ENCODE measurements at places on chromosomes 4 and X.

- DNase-seq = no peak
Measured at GRCh38 chrX:35251226-35251625, 308.6 kb downstream of the FAM47B start.

DNA sequence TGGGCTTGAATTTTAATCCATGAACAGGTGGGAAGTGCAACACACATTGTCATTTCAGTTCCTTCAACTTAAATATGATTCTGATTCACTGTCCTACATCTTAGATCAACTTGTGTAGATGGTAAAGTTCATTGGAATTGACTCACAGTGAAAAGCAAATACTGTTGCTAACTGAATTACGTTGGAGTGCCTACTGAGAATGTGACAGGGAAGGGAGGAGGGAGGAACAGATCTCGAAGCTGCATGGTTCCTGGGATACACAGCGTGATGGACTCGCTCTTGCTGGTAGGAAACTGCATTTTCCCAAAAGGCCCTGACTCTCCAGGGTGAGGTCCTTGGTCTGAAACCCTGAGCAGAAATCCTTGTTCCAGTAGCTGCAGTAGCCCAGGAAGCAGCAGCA lies 284.2 kb downstream of the USP46 start:
- no peak for DNase-seq

DNA sequence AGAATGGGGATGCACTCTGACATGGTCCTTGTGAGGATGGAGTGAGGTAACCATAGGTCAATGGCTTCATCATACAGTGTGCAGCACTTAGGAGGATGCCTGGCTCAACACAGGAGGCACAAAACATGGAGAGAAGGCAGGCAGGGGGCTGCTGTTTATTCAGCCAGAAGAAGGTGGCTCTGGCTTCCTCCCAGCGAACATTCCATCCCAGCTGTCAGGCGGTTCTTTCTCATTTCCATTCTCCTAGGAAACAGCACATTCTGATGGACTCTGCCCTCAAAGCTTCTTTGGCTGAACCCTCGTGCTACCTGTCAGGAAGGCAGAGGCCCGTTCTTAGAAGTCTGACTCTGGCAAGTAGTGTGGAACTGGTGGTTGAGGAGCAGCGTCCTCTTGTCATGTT lies 18.6 kb downstream of the STK32B start:
- DNase-seq = no peak

- DNase-seq = no peak
Measured at GRCh38 chr4:102687373-102687981, 73.3 kb downstream of the MANBA start.

- DNase-seq = no peak
Measured at GRCh38 chrX:130885996-130886395, 17.0 kb downstream of the ENOX2 start.

GRCh38 chr4:114028071-114028470 lies 48.6 kb upstream of the ARSJ start:
- DNase-seq = no peak

- no peak for DNase-seq
Measured at GRCh38 chrX:21479695-21480270, 105.6 kb downstream of the CNKSR2 start.

DNA sequence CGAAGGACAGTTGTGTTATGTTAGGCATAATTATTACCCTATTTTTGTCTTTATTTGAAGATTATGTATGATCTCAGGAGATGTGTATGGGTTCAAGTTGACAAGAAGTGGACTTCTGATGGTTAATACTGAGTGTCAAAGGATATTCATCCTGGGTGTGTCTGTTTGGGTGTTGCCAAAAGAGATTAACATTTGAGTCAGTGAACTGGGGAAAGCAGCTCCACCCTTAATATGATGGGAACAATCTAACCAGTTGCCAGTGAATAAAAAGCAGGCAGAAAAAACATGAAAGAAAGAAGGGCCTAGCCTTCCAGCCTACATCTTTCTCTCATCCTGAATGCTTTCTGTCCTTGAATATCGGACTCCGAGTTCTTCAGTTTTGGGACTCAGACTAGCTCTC lies 332.6 kb downstream of the DTHD1 start:
- no peak for DNase-seq

DNA sequence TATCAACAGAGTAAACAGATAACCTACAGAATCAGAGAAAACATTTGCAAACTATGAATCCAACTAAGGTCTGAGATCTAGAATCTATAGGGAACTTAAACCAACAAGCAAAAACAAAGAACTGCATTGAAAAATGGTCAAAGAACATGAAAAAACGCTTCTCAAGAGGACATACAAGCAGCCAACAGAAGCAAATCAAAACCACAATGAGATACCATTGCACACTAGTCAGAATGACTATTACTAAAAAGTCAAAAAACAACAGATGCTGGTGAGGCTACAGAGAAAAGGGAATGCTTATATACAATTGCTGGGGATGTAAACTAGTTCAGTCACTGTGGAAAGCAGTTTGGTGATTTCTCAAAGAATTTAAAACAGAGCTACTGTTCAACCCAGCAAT lies 255.7 kb downstream of the TMEM47 start:
- no peak for DNase-seq

DNA sequence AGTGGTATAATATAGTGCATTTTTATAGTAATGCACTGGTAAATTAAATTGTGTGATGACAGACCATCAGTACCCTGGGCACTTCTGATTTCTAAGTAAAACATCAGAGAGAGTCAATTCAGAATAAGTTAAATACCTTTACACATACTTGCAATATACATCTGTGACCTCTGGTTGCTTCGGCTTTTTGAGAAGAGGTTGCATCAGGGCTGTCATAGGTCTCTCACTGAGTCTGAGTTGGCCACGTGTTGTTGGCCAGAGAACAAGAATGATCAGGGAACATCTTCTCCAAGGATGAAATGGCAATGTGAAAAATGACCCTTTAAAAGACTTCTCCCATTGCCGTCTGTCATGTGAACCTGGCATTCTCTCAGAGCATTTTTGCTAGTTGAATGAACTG lies 36.9 kb upstream of the PUDP start:
- DNase-seq = no peak

DNA sequence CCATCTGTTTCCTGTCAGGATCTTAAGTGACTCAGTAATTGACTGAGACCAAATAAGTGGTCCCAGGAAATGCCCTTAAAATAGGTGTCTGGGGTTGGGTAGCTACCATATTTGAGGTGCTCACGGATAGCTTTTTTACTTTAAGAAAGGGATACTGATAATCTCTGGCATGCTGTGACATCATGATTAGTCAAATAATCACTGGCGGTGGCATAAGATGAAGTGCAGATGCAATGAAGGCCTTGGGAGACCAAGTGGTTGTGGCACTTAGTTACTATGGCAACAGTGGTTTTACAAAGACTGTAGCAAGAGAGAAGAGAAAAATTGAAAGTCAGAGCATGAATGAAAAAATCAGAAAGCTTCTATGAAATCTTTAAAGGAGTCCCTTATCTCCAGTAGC lies 114.5 kb upstream of the SLIT2 start:
- no peak for DNase-seq

DNA sequence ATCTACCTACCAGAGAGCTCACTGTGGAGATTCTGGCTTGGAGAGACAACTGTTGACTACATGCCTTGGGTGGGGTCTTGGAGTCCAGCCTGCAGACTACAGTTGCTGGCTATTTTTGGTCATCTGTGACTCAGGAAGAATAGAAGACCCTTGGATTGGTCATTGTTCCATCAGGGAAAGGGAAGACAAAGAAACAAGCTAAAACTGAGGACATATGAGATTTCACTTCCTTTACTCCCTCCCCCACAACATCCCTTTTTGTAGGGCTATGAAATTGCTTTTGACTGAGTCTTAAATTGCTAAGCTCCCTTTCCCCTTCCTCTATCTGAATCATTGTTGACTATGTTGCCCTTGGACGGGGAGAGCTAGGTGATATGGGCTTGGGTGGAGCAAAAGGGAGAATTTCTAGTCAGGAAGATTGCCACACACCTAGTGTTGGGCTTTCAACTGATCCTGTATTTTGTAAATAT lies 11.7 kb downstream of the MSN start:
- no peak for DNase-seq

DNA sequence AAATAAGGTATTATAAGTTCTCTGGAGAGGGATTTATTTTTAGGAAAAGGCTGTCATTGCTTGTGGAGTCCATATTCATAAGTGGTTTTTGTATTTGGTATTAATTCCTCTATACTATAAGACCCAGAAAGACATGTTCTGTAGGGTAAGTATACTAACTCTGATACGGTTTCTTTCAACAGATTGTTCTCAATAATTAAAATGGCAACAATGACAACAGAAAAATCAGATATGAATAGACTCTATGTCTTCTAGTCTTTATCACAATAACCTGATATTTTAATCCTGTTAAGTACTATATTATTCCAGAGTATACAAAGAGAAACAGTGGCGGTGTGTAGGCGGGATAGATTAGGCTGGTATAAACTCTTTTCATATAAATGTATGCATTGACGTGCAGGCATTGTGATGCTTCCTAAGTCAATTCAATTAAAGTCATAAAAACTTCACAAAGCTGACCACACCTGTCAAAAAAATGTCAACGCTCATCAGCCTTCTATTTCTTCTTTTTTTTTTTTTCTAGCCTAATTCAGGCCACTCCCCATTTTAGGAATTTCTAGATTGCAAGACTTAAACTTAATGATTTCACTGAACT lies 150.4 kb downstream of the TRIML1 start:
- no peak for DNase-seq

DNA sequence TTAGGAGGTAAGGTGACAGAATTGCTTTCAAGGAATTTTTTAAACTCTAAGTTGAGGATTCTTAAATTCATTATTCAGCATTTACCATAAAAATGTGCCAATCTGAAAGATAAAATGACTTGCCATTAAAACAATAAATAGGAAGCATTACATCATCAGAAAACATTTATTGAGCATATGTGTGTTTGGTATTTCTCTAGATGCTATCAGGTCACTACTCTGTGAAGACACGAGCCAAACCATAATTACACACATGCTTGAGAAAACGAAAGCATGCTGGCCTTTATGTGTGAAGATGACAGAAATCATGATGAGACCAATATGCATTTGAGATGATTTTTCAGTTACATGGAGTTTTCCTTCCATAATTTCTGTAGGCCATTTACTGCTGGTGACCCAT lies 12.3 kb upstream of the IL21 start:
- DNase-seq = no peak

DNA sequence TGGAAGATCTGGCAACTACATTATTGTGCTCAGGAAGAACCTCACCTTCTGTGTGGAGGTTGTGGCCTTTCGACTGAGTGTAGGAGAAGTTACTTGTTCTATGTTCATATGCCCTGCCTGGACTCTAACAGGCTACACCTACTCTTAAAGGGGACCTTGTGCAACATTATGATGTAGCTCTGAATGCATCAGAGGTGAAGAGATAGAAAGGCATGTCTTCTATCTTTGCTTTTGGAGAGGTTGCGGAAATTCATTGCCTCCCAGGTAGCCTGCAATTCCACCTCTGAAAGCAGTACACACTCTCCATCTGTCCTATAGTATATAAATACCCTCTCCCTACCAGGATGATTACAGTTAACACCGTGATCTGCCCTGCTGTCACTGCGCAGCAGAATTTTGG lies 7.1 kb upstream of the SLAIN2 start:
- DNase-seq = no peak

- DNase-seq = no peak
Measured at GRCh38 chrX:39158801-39159657, 357.8 kb downstream of the MID1IP1 start.

DNA sequence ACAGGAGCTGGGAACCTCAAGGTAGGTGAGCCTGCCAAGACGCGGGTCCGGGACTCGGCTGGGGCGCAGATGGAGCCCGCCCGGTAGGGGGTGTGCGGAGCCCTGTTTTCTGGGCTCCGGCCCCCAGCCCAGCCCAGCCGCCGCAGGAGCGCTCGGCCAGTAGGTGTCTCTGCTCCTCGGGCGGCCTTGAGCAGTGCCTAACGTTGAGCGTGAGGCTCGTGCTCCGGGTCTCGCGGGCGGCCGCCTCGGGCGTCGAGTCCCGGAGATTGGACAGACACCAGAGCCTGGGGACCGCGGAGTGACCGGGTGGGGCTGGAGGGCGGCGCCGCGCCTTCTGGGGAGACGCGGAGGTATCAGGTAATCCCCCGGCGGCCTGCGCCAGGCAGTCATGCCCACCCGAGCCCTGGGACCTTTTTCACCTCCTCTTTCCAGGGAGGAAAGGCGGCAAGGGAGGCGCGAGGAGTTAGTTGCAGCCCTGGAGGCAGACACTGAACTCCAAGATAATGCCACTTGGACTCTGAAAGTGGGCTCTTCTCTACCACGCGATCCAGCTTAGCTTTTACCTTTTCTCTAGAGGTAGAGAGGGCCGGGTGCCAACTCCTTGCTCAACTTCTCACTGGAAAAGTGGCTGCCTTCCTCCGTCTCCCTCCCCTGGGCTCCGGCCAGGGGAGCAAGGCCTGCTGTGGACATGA lies 14.5 kb upstream of the FGG start:
- peak; percentile 89 for DNase-seq

DNA sequence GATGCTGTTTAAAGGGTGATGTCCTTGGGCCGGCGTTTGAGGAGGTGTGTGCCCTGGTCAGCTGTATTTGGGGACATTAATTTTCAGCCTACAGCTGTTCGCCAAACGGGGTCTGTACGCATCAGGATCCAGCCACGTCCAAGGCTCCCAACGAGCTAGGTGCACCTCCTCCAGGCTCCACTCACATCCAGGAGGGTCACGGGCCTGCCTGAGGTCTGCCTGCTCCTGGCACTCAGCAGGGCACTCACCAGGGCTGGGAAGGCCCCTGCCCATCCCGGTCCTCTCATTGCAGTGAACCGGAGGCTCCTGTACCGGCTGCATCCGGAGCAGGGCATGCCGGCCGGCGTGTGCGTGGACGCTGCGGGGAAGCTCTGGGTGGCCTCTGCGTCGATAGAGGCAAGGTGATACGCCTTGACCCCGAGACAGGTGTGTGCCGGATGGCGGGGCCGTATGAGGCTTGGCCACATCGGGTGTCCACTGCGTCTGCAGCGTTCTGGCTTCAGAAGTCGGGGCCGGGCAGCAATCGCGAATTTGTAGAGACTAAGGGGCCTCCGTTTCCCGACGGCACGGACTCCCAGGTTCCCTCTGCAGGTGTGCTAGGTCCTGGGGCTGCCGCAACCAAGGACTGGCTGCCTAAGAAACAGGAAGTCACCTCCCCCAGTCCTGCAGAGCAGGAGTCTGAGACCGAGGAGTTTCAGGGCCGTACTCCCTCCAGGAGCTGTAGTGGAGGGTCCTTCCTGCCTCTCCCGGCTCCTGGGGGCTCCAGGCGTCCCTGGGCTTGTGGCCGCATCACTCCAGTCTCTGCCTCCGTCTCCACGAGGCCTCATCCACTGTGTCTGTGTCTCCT lies 27.5 kb upstream of the PLCXD1 start:
- no peak for DNase-seq

DNA sequence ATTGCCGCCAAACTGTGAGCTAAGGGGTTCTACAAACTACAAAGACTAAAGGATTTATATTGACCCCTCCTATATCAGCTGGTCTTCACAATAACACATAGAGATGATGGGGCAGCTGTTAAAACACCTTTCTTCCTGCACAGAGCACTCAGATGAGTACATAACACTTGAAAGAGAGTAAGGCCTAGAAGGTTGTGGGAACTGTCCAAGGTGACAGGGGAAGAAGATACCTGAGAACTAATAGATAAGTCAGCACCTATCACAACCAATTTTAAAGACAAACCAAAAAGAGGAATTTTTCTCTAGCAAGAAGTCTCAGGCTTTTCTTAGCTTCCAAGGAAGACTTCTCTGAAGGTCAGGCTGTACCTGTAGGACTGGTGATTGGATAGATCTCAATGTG lies 19.1 kb upstream of the CXCL6 start:
- DNase-seq = no peak

Data from WERI-Rb-1 (cell line).